ENCODE measurements at places on chromosomes 3 and 15.

- no peak for DNase-seq
These were observed 9.6 kb upstream of the FLNB start for GRCh38 chr3:57998366-57999283.

GRCh38 chr3:149011676-149012075, 20.3 kb downstream of the GYG1 start:
- DNase-seq, result no peak

DNA sequence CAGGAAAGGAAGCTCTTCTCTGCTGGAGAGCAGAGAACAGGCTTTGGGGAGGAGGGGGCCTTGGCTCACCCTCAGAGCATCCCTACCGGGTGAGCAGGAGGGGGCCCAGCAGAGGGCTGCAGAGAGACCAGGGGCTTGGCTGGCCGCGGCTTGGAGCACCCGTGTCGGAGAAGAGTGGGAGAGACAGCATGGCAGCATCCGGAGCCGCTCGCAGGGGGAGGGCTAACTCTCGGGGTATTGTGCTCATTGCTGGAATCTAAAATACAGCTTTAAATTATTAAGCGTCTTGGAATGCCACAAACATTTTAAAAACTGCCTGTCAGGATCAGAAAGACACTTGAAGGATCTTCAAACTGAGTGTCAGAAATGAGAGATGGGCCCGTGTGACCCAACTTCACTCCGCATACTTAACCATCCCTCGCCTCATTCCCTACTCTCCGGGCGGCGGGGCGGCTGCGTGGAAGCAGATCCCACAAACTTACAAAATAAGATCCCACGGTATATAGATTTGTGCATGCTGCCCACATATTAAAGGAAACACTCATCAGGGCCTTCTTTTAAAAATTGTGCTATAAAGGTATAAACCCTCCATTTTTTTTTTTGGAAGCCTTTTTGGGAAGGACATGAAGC, 53.9 kb downstream of the EIF4E3 start:
- no peak for DNase-seq

- DNase-seq, result no peak
These were observed 56.2 kb downstream of the SLC6A6 start for GRCh38 chr3:14458434-14459275.

GRCh38 chr15:70035051-70035718, 62.5 kb downstream of the TLE3 start:
- no peak for DNase-seq

DNA sequence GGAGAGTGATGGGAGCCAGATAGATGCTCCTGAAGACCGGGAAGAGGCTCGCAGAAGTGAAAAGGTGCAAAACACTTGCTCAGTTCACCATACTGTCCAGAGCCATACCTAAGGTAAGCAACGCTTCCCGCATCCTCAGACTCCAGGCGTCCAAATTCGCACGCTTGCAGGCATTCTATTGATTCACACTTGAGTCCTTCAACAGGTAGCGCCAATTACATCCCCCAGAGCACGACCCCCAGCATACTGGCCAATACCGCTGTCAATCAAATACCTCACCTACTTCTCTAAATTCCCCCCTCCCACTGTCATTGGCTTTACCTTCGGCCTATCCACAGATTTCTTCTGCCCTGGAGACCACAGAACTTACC, 361 bp upstream of the STXBP5L start:
- DNase-seq, result no peak

DNA sequence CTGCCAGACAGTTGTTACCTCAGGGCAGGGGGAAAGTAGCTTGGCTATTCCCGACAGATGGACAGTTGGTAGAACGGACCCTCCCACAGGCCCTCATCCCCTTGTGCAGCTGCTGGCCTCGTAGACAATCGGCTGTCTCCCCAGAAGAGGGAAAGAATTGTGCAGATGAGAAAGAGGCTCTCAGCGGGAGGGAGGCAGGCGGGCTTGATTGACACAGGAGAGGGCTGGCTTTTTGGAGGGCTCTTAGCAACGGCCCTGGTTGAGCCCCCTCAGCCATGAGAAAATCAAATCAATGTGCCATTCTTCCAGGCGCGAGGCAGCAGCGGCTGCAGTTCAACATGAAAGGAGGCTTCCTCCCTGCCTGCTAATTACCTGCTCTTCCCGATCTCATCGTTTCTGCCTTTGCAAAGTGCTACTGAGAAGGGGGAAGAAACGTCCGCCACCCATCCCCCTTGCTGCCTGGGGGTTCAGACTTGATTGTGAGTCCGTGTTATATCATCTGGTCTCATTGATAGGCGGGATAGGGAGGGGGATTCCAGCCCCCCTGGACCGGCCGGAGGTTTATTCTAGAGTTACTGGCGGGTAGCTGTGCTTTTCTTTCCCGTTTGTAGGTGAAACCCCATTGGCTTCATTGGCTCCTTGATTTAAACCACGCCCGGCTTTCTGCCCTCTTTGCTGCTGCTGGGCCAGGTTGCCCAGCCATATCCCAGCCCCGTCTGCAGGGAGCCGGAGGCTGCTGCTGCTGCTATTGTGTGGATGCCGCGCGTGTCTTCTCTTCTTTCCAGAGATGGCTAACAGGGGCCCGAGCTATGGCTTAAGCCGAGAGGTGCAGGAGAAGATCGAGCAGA, at the start of gene TAGLN3:
TAGLN3 (plus strand) TSS at position 287 of the 848 bp plus-strand sequence; CDS start at position 788, 501 bp downstream.
- no peak for DNase-seq

- no peak for DNase-seq
These were observed 16.9 kb upstream of the MEX3B start for GRCh38 chr15:82062479-82063454.

- no peak for DNase-seq
These were observed 44.4 kb downstream of the FLNB start for GRCh38 chr3:58052373-58053273.

DNA sequence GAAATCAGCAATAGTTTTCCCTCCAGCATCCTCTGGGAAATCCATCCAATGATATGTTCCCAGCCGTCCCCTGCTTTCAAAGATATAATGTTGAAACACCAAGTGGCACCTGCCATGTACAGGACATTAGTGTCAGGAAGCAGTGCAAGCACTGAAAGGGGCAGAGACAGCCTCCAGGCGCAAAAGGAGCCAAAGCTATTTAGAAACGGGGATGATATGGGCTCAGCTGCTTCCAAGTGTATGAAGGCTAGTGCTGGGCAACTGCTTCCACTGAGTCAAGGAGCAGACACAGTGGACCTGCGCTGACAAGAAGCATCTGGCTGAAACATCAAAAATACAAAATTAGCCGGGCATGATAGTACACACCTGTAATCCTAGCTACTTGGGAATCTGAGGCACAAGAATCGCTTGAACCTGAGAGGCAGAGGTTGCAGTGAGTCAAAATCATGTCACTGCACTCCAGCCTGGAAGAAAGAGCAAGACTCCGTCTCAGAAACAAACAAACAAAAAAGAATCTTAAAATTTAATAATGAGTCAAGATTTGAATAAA, 119.7 kb downstream of the AQP9 start:
- DNase-seq, result no peak

DNA sequence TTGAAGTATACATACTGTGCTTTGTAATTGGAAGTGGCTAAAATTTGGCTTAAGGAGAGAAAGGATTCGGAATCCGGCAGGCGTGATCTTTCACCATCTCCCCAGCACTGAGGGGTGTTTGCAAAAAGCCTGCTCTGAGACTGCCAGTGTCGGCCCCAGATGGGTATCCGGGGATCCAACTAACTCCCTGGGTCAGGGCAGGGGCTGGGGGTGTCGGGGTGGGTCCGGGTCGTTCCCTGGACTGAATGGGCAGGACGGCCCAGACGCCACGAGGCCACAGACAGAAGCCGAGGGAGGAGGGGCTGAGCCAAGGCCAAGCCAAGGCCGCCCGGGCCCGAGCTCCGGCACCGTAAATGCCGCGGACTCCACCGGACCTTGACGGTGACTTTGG, 349 bp downstream of the PPIB start:
- DNase-seq, result no peak

DNA sequence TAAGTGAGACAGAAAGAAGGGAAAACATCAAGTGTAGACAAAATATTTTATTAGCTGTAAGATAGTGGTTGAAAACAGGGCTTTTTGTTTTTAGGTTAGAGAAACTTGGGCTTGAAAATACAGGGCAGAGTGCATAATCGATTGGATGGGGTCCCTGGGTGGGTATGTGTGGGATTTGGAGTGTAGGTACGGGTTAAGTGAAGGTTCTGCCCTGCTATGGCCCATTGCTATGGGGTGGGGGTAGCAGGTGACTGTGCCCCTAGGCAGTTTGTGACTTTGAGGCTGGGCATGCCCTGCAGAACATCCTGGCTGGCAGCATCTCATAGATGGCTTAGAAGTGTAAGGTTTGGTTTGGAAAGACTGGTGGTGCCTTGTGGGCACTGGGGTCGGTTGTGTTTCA, 3.7 kb upstream of the FAM131A start:
- no peak for DNase-seq

- no peak for DNase-seq
These were observed 33.5 kb upstream of the ACKR4 start for GRCh38 chr3:132563420-132564069.

GRCh38 chr3:27641271-27641800, 80.8 kb downstream of the EOMES start:
- no peak for DNase-seq

GRCh38 chr3:108099679-108100428, 9.0 kb upstream of the CD47 start:
- no peak for DNase-seq

DNA sequence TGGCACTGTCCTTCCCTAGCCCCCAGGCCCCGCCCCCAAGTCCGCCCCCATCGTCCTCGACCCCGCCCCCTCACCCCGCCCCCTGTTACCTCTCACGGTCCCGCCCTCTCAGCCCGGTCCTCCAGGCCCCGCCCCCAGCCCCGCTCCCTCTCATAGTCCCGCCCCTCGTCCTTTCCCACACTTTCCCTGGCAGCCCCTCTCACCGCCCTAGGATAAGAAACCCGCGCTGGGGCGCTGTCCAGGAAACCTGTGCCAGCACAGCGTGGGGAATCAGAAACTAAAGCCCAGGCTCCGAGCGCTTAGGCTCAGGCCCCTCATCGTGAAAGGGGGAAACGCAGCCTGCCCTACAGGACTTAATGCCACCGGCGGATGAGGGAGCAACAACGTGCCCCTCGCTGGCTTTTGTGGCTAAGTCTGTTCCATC, 20.9 kb downstream of the TRPM1 start:
- no peak for DNase-seq

DNA sequence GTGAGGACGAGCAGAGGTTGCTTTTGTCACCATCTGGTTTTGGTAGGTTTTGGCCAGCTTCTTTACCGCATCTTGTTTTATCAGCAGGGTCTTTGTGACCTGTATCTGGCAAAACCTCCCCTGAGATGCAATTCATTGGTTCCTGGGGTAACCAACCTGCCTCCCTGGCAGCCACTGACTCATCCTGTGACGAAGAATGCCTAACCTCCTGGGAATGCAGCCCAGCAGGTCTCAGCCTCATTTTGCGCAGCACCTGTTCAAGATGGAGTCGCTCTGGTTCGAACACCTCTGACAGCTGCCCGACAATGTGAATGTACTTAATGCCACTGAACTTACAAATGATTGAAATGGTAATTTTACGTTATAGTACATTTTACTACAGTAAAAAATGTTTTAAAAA, 6.8 kb upstream of the ADAMTS17 start:
- no peak for DNase-seq

GRCh38 chr15:52338058-52338457, 42.5 kb upstream of the MYO5C start:
- no peak for DNase-seq

DNA sequence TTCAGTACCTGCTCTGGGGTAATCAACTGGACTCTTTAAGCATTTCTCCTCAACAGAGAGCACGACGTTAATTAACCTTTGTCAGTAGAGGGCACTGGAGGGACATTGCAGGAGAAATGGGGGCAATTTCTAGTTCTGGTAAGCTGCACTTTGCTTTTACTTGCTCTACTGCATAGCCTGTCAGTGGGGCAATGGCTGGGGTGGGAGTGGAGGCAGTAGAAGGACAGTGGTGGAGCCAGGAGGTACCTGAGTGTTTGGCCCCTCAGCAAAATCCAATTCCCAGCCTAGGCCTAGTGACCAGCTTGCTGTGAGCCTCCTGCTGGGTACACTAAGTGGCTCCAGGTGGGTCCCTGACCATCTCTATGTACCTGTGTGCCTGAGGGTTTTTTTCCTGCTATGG, 18.3 kb upstream of the MED12L start:
- no peak for DNase-seq

GRCh38 chr3:85939074-85939482, 980.3 kb downstream of the CADM2 start:
- no peak for DNase-seq

DNA sequence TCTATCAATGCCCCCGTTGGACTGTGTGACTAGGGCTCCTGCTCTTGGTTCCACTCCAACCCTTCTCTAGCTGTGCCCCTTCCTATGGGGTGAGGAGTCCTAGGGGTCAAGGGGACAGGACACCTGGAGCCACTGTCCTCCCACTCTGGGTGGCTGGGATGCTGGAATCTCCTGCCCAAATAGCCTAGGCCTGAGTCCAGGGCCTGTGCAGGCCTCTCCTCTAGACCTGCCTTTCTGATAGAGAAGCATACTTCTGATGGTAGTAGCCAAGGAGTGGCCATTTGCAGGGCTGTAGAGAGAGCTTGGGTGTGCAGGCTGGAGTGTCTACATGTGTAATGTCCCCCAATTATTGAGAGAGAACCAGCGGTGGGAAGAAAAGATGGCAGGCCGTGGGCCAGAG, 54.2 kb downstream of the ITGA11 start:
- no peak for DNase-seq

DNA sequence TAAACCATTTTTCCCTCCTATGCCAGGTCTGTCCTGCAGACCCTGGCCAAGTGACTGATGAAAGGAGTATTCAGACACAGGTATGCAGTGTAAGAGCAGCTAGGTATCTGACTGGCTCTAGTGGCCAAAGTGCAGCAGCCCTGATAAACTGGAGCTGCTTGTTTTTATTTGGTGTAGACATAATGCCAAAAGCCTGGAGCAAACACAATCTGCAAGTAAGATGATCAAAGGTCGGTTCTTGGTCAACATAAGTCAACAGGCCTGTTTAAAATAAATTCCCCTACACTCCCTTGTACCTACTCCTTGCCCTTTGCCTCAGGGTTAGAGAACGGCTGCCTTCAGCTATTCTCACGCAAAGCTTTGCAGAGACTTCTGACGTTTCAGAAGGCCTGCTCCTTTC, 1003.1 kb downstream of the ZPLD1 start:
- DNase-seq, result no peak

DNA sequence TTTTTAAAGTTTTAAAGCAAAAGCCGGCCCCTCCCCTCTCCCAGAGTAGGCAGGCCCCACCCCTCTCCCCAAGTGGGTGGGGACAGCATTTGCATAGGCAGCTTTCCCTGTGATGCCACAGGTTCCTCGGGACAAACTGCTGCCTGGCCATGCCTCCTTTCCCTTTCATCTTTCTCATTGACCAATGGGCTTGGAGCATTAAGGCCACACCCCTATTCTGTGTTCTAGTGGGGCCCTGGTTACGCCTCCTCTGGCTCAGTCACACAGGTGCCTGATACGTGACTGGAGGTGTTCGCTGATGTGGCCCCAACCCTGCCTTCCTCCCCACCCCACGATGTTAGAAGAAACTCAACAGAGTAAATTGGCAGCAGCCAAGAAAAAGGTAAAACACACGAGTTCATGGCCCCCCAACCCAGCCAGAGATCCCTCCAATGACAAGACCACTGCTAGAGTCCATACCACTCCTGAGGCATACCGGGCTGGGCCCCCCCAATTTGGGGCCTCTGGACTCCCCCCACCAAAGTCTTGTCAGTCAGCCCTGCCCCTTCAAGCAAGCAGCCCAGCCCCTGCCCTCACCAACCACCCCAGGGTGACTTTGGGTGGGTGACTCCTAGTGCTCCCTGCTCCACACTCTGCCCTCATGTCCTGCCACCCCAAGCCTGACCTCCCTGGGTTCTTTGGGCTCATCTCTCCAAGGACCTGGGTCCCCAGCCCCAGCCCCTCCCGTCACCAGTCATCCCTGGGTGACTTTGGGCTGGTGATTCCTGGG, 62.8 kb upstream of the CSPG4 start:
- DNase-seq, result no peak

GRCh38 chr15:58558777-58559176, 127.0 kb downstream of the LIPC start:
- no peak for DNase-seq

Data from stimulated activated CD8-positive, alpha-beta memory T cell treated with anti-CD3 and anti-CD28 coated beads, Interleukin-2, amount 100 ng/mL, for 1 hour (primary cell).